ENCODE measurements at places on chromosomes 6 and 20. TPM values are rescaled to one million over a fixed set of nuclear protein-coding genes. Genes with fewer than 3 reads are reported as not detected.

The FAM184A gene
- total RNA-seq: not detected

DNA sequence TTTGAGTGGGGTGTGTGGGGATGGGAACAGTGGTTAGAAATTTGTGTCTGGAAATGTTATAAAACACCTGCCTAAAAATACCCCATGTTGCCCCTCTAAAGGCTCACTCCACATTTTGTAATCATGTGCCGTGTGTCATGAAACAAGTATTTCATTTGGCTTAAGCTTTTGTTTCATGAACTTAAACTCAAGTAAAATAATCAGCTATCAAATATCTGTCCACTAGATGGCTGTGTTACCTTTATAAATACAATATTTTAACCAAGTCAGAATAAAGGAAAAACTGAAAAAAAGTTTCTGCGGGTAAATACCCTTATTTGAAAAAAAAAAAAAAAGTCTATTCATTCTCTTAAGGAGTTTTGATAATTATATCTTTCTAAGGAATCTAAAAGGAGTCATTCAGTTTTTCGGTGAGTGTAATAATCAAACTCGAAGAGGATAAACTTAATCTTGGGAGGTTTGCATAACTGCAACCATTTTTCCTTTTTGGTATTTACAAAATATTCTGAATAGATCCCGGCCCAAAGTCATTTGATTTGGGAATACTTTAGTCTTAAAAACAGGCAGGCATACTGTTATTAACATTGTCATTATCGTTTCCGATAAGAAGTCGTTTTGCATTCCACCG lies 29.9 kb upstream of the MTRF1L start:
- DNase-seq: peak; percentile 75
- H3K27me3 ChIP-seq: no peaks in the 10 kb centered on the region
- H3K36me3 ChIP-seq: no peaks in the 10 kb centered on the region

DNA sequence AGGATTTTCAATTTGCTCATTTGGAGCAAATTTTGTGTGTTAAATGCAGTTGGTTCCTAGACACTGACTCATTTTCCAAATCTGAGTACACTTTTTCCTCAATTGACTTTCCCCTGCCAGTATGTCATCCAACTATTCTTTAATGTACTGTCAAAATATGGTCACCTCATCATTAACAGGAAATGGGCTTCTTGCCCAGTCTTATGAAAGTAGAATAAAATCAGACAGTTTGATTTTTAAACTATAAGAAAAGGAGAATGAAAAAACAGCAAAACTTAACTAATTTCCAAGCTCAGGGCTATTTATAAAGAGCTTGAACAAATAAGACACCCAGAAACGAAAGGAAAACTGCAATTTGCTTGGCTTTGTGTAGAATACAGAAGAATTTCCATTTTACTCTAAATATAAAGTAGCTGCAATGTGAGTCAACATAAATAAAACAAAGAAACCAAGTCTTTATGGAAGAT lies 43.7 kb upstream of the RAB23 start:
- H3K4me1 ChIP-seq: peaks cover 71% of the 10 kb centered on the region
- DNase-seq: peak; percentile 72
- no peaks in the 10 kb centered on the region for H3K36me3 ChIP-seq
- peak overlapping the region; percentile 53 for H3K4me3 ChIP-seq
- H3K27ac ChIP-seq: peak overlapping the region; percentile 81
- no peaks in the 10 kb centered on the region for H3K27me3 ChIP-seq

DNA sequence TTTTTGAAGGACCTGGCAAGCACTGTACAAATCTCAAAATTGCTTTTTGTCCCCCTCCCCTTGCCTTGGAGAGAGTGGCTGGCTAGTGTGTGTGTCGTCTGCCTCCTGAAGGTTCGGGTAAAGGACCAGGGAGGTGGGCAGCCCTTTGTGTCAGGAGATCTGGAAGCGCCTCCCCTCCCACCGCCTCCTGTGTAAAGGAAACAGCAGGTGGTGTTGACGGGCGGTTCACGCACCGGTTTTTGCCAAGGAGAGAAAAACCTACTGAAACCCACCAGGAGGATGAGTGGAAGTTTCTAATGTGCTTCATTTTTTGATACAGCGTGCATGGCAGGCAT lies 1.2 kb downstream of the ENTPD6 start:
- no peaks in the 10 kb centered on the region for H3K36me3 ChIP-seq
- H3K27me3 ChIP-seq: no peaks in the 10 kb centered on the region
- no peak for DNase-seq
- H3K27ac ChIP-seq: no peak overlapping the region
- H3K4me1 ChIP-seq: peaks cover 19% of the 10 kb centered on the region

DNA sequence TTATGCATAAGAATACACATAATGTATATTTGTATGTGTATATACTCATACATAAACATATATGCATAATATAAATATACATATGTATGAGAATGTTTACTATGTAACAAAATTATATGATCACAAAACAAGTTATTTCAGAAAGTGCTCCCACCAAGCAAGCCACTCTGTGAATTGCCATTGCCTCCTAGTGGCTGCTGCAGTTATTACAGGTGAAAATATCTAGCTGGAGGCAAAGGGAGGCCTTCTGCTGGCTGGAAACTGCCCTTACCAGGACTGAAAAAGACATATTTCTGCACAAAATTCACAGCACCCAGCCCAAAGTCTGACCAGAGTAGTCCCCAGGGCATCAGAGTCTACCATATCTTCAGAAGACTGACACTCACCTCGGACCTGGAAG lies 14.4 kb upstream of the ADAM33 start:
- H3K4me3 ChIP-seq: no peak overlapping the region
- no peak overlapping the region for H3K27ac ChIP-seq
- H3K27me3 ChIP-seq: no peaks in the 10 kb centered on the region

DNA sequence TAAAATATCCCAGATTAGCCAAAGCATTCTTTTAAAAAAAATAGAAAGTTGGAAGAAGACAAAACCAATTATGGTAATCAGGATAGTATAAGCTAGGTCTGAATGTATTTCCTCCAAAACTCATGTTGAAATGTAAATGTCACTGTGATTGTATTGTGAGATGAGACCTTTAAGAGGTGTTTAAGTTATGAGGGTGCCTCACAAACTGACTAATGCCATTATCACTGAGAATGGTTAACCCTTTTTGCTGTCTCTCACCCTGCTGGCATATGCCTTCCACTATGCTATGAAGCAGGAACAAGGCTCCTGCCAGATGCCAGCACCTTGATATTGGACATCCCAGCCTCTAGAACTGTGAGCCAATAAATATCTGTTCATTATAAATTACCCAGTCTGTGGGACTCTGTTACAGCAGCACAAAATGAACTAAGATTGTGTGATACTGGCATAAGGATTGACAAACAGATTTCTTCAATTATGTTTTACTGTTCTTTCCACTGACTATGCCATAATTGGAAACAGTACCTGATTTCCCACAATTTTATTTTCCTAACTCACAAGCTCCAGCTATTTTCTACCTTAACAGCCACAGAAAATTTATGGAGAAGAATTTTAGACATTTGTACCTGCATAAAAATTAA lies 63.8 kb downstream of the IBTK start:
- H3K27me3 ChIP-seq: no peaks in the 10 kb centered on the region
- peaks cover 42% of the 10 kb centered on the region for H3K4me1 ChIP-seq
- no peak overlapping the region for H3K4me3 ChIP-seq
- peaks cover 68% of the 10 kb centered on the region for H3K36me3 ChIP-seq
- DNase-seq: peak; percentile 35

The CLDN20 gene
- total RNA-seq: not detected

GRCh38 chr6:36383606-36384005 lies 3.9 kb downstream of the ETV7 start:
- no peak overlapping the region for H3K27ac ChIP-seq
- DNase-seq: no peak
- peaks cover 9% of the 10 kb centered on the region for H3K27me3 ChIP-seq

DNA sequence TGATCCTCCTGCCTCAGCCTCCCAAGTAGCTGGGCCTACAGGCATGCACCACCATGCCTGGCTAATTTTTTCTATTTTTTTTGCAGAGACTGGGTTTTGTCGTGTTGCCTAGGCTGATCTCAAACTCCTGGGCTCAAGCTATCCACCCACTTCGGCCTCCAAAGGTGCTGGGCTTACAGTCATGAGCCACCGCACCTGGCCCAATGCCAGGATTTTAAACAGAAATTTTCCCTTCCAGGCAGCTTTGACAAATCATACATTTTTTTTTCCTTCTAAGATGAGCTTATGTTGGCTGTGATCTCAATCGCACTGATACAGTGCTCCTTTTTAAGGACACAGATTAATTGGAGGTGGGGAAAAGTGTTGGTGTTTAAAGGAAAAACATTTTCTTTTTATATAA lies 73.2 kb upstream of the CD2AP start:
- no peak overlapping the region for H3K27ac ChIP-seq
- H3K36me3 ChIP-seq: no peaks in the 10 kb centered on the region
- no peak overlapping the region for H3K4me3 ChIP-seq
- H3K4me1 ChIP-seq: no peaks in the 10 kb centered on the region
- DNase-seq: no peak

GRCh38 chr6:26065952-26066380 lies 21.3 kb upstream of the HFE start:
- peak overlapping the region; percentile 19 for H3K4me3 ChIP-seq
- peaks cover 8% of the 10 kb centered on the region for H3K4me1 ChIP-seq
- H3K27ac ChIP-seq: 0 out of 2 replicates have a peak overlapping the region, but pooled peaks have one; percentile 14
- DNase-seq: peak; percentile 91

- peaks cover 7% of the 10 kb centered on the region for H3K27me3 ChIP-seq
- H3K36me3 ChIP-seq: no peaks in the 10 kb centered on the region
- H3K4me3 ChIP-seq: no peak overlapping the region
- no peak for DNase-seq
Observed at GRCh38 chr20:33472868-33473435, 16.9 kb upstream of the CBFA2T2 start.

GRCh38 chr20:21303872-21304586 lies 898 bp downstream of the XRN2 start:
- H3K27ac ChIP-seq: peak overlapping the region; percentile 95
- DNase-seq: peak; percentile 52
- no peaks in the 10 kb centered on the region for H3K27me3 ChIP-seq
- H3K4me3 ChIP-seq: peak overlapping the region; percentile 96

The LCA5 gene
- total RNA-seq: 4.2 TPM

DNA sequence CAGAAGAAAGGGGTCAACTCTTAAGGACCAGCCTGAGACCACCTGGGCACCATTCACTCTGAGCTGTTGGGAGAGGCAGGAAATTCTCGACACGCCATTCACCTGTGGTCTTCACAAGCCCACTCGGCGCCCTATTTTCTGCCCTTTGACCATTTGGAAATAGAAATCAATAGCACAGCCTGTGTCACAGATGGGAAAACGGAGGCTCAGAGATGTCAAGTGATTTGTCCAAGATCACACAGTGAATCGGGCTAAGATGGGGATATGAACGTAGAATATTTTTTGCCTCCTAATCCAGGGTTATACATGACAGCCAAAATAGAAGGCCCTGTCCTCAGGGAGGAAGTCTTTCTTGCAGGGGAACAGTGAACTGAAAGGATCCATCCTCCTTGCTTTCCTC lies 3.0 kb upstream of the APOBEC2 start:
- H3K4me3 ChIP-seq: no peak overlapping the region
- no peak overlapping the region for H3K27ac ChIP-seq
- no peak for DNase-seq
- no peaks in the 10 kb centered on the region for H3K36me3 ChIP-seq
- H3K4me1 ChIP-seq: no peaks in the 10 kb centered on the region

DNA sequence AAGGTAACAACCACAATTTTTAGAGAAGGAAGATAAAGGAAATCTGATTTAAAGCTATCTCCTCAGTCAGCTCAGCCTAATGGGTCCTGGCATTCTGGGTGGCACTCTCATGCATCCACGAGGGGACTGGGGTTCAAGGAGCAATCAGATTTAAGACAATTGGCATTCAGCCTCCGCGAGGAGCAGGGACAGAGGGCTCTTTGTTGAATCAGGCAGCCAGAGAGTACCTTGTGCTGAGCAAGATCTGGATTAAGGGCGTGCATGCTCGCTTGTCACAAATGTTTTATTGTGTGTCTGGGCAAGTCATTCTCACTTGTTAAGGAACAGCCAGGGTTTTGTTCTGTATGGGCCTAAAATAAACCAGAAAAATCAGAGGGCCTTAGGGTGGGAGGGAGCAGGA lies 475.3 kb upstream of the NRSN1 start:
- H3K4me1 ChIP-seq: no peaks in the 10 kb centered on the region
- H3K4me3 ChIP-seq: no peak overlapping the region
- no peaks in the 10 kb centered on the region for H3K27me3 ChIP-seq
- no peak for DNase-seq
- H3K27ac ChIP-seq: no peak overlapping the region
- no peaks in the 10 kb centered on the region for H3K36me3 ChIP-seq

Data from GM23248 (cell line).